ENCODE measurements at places on chromosomes 1 and 21.

DNA sequence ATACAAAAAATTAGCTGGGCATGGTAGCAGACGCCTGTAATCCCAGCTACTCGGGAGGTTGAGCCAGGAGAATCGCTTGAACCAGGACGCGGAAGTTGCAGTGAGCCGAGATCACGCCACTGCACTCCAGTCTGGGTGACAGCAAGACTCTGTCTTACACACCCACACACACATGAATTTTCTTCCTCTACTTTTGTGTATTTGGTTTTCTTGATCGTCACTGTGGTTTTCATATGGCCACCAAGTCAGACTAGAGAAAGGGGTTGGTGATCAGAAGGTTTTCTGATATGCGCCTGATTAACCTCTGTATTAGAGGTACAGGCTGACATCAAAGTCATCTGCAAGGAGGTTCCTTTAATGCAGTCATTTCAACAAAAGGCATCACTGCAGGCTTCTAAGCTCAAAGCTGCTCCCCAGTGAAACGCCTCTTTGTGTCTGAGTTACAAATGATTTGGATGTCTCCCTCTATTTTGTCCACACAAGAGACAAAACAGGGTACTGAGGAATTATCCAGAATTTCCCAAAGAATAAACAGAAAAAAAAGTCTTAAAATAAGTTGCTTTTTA lies 11.1 kb downstream of the SH2D1B start:
- H3K27ac ChIP-seq = no peak overlapping the region
- H3K4me1 ChIP-seq = no peaks in the 10 kb centered on the region
- no peaks in the 10 kb centered on the region for H3K27me3 ChIP-seq
- H3K36me3 ChIP-seq = no peaks in the 10 kb centered on the region

DNA sequence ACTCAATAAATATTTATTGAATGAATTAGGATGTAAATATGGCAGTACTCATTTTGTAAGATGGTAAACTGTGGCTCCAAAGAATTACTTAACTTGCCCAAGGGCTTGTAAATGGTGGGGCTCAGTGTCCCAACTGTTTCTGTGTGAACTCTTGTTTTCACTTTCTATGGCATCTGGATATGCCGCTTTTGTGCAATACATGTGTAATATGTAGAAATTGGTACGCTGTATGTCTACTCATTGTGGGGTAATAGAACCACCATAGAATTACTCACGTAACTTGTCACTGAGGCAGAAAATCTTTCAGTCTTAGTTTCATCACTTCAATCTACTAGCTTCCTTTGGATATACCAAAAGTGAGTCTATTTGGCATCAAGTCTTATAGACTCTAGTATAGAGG lies 977 bp downstream of the PRPF3 start:
- H3K27ac ChIP-seq = no peak overlapping the region
- H3K27me3 ChIP-seq = no peaks in the 10 kb centered on the region
- peaks cover 10% of the 10 kb centered on the region for H3K36me3 ChIP-seq
- no peak for DNase-seq

DNA sequence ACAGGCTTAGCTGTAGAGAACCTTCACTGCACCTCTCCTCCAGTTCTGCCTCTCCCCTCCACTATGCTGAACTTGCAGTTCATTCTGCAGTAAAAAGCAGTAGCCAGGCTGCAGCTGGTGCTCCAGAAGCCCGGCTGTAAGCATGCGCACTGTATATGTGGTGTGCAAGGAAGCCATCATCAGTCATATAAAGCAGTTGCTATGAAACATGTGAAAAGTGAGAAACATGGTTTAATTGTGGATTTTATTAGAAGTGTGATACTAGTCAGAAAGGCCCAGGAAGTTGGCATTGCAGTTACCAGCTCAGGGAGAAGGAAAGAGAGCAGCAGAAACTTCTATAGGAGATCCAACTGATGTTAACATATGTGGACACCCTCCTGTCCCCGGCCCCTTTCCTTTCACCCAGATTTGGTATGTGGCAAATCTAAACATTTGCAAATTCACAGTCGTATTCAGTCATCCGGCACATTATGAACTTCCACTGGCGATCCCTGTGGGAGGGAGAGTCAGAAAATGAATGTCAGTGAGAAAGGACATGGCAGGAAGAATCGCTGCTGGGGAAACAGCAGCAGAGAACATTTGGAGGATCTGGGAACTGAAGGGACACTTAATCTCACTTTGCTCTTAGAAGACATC lies 32.8 kb downstream of the DPT start:
- no peak overlapping the region for H3K27ac ChIP-seq
- H3K4me1 ChIP-seq = peaks cover 62% of the 10 kb centered on the region
- DNase-seq = no peak

DNA sequence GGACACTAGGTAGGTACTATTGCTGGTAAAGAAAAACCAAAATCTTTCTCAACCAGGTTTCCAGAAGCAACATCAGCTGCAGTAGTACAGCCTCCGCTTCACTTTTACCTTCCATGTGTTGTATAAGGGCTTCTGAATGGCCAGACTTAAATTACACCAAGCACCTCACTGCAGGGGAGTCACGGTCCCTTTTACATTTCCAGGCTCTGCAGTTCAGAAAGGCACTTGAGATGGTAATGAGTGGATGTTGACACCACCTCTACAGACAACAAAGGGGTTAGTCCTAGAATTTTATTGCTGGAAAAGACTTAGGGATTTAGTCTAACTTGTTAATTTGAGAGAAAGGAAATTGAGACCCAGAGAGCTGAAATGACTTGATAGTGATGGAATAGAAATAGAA lies 12.0 kb upstream of the DUSP12 start:
- H3K36me3 ChIP-seq = no peaks in the 10 kb centered on the region

DNA sequence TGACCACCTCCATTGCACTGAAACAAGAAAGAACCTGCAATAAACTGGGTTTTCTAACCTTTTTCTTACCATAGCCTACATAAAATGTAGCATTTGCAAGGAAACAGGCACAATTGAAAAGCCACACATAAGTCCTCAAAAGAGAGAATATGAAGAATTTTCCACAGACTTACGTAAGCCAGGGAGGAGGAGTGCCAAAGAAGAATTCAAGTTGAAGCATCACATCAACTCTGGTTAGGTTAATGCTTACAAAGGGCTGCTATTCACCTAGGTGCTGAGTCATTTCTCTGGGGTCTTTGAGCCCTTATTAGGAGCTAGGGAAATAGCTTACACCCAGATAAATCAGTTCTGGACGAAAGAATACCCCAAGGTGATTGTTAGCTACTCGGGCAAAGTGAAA lies 9.6 kb downstream of the OSCP1 start:
- H3K4me1 ChIP-seq = no peaks in the 10 kb centered on the region
- no peak overlapping the region for H3K27ac ChIP-seq
- H3K4me3 ChIP-seq = no peak overlapping the region
- H3K27me3 ChIP-seq = no peaks in the 10 kb centered on the region
- no peaks in the 10 kb centered on the region for H3K36me3 ChIP-seq

GRCh38 chr1:110165761-110166231 lies 15.5 kb downstream of the SLC6A17 start:
- DNase-seq = no peak
- no peaks in the 10 kb centered on the region for H3K36me3 ChIP-seq
- no peaks in the 10 kb centered on the region for H3K27me3 ChIP-seq
- no peaks in the 10 kb centered on the region for H3K4me1 ChIP-seq
- no peak overlapping the region for H3K27ac ChIP-seq

GRCh38 chr1:32539584-32540571 lies 651 bp downstream of the ZBTB8A start:
- no peaks in the 10 kb centered on the region for H3K27me3 ChIP-seq
- H3K36me3 ChIP-seq = no peaks in the 10 kb centered on the region
- H3K4me3 ChIP-seq = no peak overlapping the region
- peak overlapping the region; percentile 20 for H3K27ac ChIP-seq

- H3K27me3 ChIP-seq = no peaks in the 10 kb centered on the region
- no peak overlapping the region for H3K4me3 ChIP-seq
- no peak overlapping the region for H3K27ac ChIP-seq
Observed at GRCh38 chr1:197174818-197175217, 28.3 kb upstream of the ASPM start.

DNA sequence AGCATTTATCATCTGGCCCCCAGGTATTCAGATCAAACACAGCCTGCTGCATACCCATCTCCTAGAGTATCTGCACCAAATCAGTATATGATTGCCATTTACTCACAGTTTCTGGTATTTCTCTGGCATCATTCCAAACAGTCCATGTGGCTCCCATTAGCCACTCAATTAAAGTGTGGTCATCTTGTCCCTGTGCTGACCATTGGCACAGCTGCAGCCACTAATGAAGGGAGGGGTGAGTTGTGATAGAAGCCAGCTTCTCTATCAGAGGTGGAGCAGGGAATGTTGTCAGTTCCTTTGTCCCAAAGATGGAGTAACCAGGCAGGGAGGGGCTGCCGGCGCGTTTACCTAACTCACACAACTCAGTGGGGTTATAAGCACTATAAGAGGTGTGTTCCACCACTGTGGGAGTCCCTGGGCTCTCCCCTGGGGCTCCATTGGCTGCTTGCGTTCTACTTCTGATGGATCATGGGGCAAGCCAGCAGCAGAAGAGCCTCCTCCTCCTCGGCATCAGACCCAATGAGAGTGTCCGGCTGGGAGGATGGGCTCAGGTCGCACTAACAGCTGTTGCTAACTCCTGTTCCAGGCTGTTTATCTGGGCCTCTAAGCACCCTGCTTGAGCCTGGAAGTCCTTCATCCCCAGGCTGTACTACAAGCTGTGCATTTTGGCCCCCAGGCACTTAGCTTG lies 108.6 kb downstream of the GDAP2 start:
- no peak for DNase-seq
- H3K27me3 ChIP-seq = no peaks in the 10 kb centered on the region
- H3K4me1 ChIP-seq = peaks cover 51% of the 10 kb centered on the region
- H3K36me3 ChIP-seq = no peaks in the 10 kb centered on the region
- H3K27ac ChIP-seq = peak overlapping the region; percentile 36
- no peak overlapping the region for H3K4me3 ChIP-seq

DNA sequence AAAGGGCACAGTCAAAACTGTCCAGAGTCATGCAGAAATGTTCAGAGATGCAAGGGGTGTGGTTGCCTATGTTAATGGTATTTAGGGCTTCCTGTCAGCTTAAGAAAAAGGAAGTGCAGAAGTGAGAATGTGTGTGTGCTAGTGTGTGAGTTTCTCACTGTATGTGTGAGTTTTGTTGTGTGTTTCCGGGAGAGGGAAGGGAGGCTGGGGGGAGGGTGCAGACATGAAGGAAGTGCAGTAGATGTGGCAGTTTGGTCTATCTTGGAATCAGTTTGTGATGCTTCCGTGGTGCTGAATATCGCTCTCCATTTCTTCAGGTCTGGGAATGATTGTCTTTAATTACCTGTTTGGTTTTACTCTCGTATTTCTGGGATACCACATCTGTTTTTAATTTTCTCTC lies 16.5 kb upstream of the ATP6V1G3 start:
- H3K4me1 ChIP-seq = no peaks in the 10 kb centered on the region
- no peaks in the 10 kb centered on the region for H3K36me3 ChIP-seq

DNA sequence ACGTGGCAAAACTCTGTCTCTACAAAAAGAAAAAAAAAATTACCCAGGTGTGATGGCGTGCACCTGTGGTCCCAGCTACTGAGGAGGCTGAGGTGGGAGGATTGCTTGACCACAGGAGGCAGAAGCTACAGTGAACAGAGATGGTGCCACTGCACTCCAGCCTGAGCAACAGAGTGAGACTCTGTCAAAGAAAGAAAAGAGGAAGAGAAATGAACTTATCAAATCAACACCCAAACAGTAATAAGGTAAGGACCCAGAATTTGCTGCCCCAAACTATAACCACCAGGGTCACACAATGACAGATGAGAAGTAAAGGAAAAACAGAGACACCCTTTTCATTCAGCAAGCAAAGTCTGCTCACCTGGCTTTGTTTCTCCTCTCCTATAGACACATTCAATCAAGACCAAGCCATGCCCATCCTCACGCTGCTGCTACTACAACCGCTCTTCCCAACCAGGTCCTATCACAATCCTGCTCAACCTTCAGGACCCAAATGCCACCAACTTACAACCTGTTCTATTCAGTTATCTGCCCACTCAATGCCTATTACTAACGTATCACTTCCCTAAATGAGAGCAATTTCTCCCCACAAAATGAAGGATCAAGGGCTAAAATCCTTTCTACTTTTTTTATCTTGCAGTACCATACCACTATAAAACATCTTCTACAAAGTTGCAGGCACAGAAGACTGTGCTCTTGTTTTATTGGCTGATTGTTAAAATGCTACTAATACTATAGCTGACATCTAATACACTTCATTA lies 183.5 kb downstream of the RERE start:
- H3K27ac ChIP-seq = no peak overlapping the region
- H3K36me3 ChIP-seq = no peaks in the 10 kb centered on the region
- H3K27me3 ChIP-seq = no peaks in the 10 kb centered on the region
- DNase-seq = no peak
- no peak overlapping the region for H3K4me3 ChIP-seq

DNA sequence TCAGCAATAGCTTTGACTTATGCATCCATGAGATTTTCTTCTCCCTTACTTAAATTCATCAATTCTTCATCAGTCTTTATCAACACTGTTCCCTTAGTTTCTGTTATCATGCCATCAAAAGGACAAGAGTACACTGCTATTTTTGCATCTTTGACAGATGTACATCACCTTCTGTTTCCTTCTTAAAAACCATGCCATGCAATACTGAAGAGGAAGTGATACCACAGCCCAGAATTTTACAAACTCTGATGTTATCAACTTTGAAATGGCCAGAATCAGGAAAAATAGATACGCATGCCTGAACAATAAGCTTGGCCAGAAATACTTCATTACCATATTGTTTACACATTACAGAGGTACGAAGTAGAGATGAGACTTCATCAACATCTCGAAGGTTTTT lies 21.1 kb downstream of the FMO5 start:
- DNase-seq = no peak
- no peaks in the 10 kb centered on the region for H3K27me3 ChIP-seq
- no peak overlapping the region for H3K4me3 ChIP-seq
- H3K4me1 ChIP-seq = peaks cover 12% of the 10 kb centered on the region

DNA sequence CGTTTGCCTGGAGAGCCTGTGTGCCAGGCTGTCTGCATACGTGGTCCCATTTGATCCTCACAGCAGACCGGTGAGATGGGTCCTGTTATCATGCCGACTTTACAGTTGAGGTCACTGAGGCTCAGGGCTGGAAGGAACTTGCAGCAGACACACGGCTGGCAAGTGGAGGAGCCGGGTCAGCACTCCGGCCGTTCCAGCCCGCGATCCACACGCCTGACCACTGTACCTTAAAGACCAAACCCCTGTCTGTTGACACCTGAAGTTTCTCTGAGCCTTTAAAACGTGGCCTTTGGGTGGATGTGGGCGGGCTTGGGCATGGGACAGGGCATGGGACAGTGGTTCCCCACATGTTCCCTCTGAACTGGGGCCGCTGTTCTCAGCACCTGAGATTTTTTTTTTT lies 171.5 kb upstream of the TMEM51 start:
- H3K27me3 ChIP-seq = no peaks in the 10 kb centered on the region
- H3K36me3 ChIP-seq = no peaks in the 10 kb centered on the region
- H3K4me3 ChIP-seq = no peak overlapping the region
- DNase-seq = no peak
- H3K4me1 ChIP-seq = no peaks in the 10 kb centered on the region

- no peaks in the 10 kb centered on the region for H3K36me3 ChIP-seq
- no peak overlapping the region for H3K4me3 ChIP-seq
- H3K27me3 ChIP-seq = no peaks in the 10 kb centered on the region
- no peak for DNase-seq
- no peak overlapping the region for H3K27ac ChIP-seq
Observed at GRCh38 chr1:174766727-174767126, 233.0 kb upstream of the CACYBP start.

- no peak overlapping the region for H3K4me3 ChIP-seq
- no peak for DNase-seq
- H3K4me1 ChIP-seq = peaks cover 5% of the 10 kb centered on the region
- no peaks in the 10 kb centered on the region for H3K36me3 ChIP-seq
- no peaks in the 10 kb centered on the region for H3K27me3 ChIP-seq
- no peak overlapping the region for H3K27ac ChIP-seq
Observed at GRCh38 chr21:45620201-45620923, 23.2 kb upstream of the PCBP3 start.

- H3K27ac ChIP-seq = no peak overlapping the region
- H3K27me3 ChIP-seq = no peaks in the 10 kb centered on the region
- H3K4me1 ChIP-seq = no peaks in the 10 kb centered on the region
Observed at GRCh38 chr1:93304716-93305138, 41.0 kb upstream of the DR1 start.

Measured in body of pancreas (tissue), 4 donors.